Epithelial cell of prostate (primary cell): ENCODE measurements at places on chromosomes 11 and 22.

- DNase-seq, result no peak
Measured at GRCh38 chr11:126636911-126637794, 281.7 kb downstream of the ST3GAL4 start.

GRCh38 chr11:126840201-126840886 is 160.2 kb downstream of the KIRREL3 start:
- DNase-seq, result no peak

DNA sequence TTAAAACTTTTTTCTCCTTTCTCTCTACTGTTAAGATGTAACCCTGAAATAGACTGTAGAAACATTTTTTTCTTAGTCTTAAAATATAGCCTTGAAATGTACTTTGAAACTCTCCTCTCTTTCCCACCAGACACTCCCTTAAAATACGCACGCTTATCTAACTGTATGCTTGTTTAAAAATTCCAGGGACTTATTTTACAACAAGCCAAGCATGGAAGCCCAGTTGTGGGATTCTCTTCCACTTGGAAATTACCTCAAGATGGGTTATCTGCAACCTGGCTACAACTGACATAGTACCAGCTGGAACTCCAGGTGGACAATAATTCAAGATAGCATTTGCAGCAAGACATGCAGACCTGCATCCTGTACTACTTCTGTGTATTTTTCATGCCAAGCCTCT is 12.1 kb upstream of the CHORDC1 start:
- DNase-seq, result no peak

DNA sequence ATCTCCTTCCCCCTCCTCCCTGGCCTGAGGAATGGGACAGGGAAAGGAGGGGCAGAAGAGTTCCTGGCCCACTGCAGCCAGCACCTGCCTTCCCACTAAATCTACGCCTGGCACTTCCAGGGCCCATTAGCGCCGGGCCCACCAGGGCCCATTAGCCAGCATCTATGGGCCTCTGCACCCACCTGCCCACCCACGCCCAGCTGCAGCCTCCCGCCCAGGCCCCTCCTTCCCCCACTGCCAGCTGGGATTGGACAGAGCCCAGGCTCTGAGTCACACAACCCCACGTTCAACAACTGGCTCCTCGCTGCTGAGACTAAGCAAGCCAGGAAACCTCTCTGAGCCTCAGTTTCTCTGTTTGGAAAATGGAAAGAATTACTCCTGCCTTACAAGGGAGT is 48.7 kb downstream of the CYTH4 start:
- DNase-seq, result no peak

DNA sequence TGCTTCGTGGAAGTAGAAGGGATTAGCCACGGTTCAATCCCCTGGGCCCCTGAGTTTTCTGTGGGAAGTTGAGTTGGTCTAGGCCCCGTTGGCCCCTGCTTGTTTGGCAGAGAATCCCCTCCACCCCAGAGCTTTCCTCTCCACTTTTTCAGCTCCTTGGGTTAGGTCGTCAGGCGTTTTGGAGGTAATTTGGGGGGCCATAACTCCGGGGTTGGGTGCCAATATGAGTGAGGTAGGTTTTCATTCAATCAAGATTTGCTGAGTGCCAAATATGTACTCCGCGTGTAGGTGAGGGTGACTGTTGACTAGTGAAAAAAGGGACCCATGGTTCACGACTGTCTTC is 590 bp downstream of the ATG13 start:
- DNase-seq, result no peak

DNA sequence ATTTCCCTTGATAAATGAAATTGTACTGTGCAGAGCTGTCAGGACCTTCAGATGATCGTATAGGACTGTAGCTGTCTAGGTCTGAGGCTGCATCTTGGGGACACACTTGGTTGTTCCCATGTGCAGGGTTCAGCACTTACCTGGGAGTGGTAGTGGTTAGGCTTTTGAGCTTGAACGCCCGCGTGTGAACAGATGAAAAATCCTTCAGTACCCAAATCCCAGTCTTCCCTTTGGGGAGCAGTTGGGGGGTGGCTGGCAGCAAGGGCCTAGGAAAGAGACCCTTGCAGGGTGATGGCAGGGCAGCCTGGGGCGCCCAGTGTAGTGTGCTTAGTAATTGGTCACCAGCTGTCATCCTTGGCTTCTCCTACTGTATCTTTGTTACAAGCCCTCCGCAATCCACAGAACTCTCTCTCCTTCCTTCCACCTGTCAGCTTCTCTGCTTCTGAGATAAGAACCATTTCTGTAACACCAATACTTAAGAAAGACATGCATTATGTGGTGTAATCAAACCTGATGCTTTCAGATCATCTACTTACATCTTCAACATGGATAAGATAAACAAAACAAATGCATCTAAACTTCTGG is 64.6 kb downstream of the MORC2 start:
- DNase-seq, result no peak

DNA sequence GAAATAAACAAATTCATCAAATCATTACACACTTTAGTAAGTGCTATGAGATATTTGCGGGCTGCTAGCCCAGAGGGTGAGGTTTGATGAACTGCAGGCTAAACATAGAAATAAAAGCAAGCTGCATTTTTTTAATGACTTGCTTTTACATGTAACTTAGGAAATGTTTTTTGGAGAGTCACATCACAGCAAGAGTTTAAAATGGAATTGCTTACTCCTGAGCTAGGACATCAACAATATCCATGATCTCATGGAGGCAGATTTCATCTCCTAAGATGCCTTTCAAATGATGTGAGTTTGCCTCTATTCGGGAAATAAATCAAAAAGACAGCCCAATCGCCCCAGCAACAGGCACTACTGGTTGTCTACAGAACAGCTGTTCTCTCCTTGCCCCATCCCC is 73.4 kb upstream of the CD44 start:
- no peak for DNase-seq

DNA sequence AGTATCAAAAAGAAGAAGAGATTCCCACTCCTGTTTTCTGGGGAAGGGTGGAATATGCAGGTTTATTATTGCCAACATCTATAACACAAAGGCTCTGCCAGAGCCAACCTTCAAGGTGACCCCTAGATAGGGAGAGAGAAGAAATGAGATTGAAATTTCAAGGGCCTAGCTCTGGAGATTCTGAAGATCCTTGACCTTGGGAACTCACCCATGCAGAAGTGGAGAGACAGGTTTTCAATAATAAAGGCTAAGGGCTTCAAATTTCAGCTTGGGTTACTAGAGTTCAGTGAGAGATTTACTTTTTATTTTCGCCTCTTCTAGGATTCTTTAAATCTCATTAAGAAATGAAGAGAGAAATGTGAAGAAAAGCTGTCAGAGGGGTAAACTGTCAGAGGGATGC is 98.4 kb downstream of the CD44 start:
- no peak for DNase-seq

- DNase-seq, result no peak
Measured at GRCh38 chr22:40310081-40310767, 36.1 kb upstream of the ADSL start.

DNA sequence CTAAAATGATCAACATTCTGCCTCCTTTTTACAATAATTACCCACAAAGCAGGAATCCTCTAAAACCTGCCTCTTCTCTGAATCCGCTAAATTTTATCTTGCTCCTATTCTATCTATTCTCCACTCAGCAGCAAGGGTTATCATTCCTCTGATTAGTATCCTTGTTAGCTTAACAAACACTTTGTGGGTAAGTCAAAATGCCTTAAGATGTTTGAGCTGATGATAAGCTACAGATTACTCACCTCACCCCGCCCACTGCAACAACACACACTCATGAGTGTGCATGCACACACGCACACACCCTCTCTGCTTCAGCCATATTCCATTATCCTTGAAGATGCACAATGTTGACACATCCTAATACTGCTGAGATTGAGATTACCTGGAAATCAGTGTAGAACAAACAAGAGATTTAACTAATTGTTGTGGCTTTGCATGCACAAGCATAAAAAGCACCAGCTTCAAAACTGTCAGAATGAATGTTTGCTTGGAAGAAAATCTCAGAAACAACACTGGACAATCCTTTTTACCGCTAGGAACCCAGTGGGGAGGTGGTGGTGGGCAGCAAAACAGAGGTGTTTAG is 130.9 kb downstream of the BBOX1 start:
- DNase-seq, result peak; percentile 33

DNA sequence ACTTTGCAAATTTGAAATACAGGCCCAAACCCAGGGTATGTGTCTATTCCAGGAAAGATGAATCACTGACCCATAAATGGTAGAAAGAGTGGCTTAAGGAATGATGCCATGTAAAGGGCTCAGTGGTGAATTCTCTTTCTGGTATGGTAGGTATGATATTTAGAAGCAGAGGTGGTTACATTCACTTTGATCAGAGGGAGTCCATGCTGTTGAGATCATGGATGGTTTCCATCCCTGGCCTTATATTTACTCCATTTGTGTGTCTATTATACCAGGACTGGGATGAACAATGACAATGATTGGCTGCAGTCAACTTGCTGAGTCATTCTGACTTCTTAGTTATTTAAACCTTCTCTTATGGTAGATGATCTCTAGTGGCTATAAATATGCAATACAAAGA is 419.8 kb upstream of the LRRC4C start:
- peak; percentile 67 for DNase-seq

DNA sequence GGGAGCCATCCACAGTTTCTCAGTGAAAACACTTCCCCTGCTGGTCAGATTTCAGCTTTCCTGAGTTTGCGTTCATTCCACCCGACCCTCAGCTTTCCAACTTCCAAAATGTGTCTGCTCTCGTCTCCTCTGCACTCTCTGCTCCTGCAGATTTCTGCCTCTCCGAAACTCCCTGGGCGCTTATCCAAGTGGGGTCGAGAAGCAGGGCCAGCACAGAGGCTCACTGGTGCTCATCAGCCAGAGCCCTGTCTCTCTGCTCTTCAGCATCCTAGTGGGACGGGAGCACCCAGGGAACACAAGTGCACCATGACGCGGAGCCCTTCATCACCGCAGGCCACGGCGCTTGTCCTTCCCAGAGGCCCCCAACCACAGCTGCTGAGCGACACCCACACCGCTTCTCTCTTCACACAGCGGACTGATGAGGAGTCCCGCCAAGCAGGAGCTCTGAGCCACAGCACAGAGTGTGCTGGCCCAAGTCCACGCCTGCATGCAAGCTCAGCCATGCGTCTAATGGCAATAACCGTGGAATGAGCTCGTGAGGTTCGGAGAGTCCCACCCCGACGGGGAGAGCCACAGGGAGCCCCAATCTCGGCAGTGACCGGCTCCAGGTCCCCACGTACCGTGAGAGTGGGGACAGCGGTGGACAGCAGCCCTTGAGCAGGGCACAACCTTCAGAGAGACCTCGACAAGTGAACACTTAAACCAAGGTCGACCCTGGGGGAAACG is 27.9 kb upstream of the MOB2 start:
- DNase-seq, result no peak

GRCh38 chr22:46675938-46676337 is 55.8 kb downstream of the GRAMD4 start:
- no peak for DNase-seq

DNA sequence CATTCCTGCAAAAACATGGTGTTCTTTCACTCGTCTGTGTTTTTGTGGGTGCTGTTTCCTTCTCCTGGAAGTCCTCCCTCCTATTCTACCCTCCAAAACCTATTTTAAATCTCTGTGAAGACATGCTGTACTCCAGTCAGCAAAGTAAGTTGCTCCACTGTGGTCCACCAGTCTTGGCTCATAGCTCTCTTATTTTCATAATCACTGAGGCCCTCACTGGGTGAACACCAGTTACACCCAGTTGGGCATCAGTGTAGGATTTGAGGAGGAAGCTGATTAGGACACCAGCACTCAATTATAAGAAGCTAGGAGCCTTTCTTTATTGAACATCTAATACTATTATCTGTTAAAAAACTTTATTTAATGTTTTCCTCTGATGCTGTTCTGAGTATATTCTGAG is 23.9 kb upstream of the EED start:
- DNase-seq, result no peak

- no peak for DNase-seq
Measured at GRCh38 chr22:24427500-24428164, at the start of gene ADORA2A. Gene ADORA2A (plus strand): TSS chr22:24427599. CDS start chr22:24433405, 5,806 bp downstream.

DNA sequence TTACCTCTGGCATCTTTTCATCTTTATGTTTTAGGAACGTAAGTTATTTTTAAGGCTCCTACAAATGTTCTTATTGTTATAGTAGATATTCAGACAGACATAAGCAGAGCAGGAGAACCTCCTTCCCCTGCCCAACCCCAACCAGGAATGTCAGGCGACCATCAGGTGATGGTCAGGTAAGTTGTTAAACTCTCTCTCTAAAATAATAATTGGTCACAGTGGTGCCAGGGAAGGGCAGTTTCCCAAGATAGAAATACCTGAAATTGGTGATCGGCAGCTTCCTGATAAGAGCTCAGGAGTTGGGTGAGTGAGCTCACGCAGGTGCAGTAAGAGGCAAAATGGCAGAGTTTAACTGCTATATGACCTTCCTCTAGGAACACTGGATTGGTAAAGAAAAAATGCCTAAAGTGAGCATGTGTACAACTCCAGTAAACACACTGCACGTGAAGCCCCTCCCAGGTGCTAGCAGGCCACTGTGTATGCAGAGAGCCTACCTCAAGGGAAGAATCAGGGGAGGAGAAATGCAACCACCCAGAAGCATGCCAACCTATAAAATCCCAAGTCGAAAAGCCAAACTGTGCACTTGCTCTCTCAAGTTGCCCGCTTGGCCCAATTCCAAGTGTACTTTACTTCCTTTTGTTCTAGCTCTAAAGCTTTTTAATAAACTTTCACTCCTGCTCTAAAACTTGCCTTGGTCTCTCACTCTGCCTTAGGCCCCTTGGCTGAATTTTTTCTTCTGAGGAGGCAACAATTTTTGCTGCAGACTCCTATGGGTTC is 273.9 kb downstream of the SBF2 start:
- no peak for DNase-seq

DNA sequence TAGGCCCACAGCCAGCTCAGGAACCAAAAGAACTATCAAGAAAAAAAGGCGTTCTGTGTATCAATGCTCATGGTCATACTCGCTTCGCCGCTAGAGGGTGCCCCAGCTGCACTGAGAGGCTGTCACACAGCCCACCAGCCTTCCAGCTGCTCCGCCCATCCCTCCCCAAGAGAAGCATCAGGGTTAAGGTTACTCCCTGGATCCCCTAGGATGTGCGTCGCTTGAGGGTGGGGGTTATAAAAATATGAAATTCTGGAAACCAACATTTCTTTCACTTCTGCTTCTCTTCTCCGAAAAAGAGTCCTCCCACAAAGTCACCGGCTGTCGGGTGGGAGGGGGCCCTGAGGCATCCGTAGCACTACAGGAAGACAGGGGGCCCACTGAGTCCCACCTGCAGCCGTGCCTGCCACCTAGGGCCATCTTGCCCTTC is 1.7 kb downstream of the CBX6 start:
- DNase-seq, result no peak

GRCh38 chr11:46942172-46942571 is 5.6 kb downstream of the CSTPP1 start:
- no peak for DNase-seq

GRCh38 chr11:69485337-69486041 is 4.0 kb downstream of the LINC01488 start:
- no peak for DNase-seq

DNA sequence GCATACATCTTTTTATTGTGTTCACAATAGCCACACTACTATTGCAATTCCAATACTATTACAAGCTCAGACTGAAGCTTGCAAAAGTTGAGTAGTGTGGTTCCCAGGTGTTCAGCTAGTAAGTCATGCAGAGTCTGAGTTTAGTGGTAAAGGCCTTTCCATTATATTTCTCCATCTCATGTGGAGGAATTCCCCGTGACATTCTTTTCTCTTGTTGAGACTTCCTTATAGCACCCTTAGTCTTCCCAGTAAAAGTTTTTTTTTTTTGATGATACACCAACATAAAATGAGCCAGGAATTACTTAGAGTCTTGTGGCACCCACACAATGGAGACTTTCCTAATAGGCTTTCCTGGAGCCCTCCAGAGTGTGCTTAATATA is 110.8 kb downstream of the UVRAG start:
- peak; percentile 6 for DNase-seq

- DNase-seq, result no peak
Measured at GRCh38 chr22:44151676-44152075, 29.0 kb upstream of the PARVG start.

- DNase-seq, result no peak
Measured at GRCh38 chr11:10044618-10045017, 249.4 kb downstream of the SBF2 start.
